BJ (cell line): ENCODE measurements at places on chromosomes 7 and 10.
A peak's percentile ranks its signal among the peaks of the same experiment; 100 is the strongest.

GRCh38 chr7:40072268-40072667 lies 62.2 kb downstream of the MPLKIP start:
- DNase-seq: no peak

DNA sequence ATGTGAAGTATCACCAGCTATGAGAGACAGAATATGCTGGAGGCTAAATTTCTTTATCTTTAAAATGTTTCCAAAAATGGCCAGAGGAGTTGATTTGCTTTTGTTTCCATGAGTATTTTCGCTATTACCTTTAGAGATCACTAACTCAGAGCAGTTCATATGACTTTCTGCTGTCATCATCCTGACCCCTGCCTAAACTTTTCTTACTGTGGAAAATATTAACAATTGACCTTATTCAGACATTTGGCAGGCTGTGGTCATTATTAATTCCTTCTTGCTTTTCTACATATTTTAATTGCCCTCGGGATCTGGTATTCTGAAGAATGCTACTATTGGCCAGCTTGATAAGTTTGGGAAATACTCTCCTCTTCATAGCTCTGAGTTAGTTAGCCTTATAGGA lies 156.5 kb downstream of the EXOC4 start:
- DNase-seq: no peak

DNA sequence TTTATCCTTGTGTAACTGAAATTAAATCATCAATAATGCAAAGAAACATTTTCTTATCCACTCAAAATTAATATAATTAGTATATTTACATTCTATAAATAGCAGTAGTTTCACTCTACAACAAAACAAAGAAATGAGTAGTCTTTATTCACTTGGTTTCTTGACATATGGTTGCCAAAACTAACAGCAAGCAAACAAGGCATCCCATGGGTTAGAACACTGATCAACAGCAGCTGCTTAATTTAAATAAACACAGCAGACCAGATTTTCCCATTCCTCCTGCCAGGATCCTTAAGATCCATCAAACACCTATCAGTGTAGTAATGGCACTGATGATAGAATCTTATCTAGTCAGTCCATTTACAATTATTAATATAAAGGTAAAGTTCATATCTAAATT lies 22.1 kb downstream of the NCAPG2 start:
- DNase-seq: no peak

GRCh38 chr10:101451261-101451660 lies 97.3 kb downstream of the BTRC start:
- DNase-seq: no peak

- DNase-seq: no peak
These were observed 124.4 kb downstream of the PON1 start for GRCh38 chr7:95199779-95200558.

DNA sequence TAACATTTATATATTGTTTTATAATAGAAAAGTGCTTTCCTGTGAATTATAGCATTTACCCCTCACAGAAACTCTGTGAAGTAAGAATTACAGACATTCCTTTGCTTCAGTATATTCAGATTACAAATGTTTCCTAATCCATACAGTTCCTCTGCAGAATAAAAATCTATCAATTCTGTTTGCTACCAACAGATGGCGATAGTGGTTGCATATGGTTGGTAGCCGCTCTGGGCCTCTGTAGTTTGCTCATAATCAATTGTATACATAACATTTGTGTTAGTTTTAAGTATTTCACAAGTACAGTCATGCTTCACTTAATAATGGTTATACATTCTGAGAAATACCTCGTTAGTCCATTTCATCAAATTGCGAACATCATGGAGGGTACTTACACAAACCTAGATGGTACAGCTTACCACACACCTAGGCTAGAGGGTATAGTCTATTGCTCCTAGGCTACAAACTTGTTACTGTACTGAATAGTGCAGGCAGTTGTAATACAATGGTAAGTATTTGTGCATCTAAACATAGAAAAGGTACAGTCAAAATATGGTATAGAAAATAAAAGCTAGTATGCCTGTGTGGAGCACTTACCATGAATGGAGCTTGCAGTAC lies 94.4 kb upstream of the STEAP4 start:
- no peak for DNase-seq

- DNase-seq: no peak
These were observed 343.7 kb downstream of the RPS24 start for GRCh38 chr10:78377356-78377755.

DNA sequence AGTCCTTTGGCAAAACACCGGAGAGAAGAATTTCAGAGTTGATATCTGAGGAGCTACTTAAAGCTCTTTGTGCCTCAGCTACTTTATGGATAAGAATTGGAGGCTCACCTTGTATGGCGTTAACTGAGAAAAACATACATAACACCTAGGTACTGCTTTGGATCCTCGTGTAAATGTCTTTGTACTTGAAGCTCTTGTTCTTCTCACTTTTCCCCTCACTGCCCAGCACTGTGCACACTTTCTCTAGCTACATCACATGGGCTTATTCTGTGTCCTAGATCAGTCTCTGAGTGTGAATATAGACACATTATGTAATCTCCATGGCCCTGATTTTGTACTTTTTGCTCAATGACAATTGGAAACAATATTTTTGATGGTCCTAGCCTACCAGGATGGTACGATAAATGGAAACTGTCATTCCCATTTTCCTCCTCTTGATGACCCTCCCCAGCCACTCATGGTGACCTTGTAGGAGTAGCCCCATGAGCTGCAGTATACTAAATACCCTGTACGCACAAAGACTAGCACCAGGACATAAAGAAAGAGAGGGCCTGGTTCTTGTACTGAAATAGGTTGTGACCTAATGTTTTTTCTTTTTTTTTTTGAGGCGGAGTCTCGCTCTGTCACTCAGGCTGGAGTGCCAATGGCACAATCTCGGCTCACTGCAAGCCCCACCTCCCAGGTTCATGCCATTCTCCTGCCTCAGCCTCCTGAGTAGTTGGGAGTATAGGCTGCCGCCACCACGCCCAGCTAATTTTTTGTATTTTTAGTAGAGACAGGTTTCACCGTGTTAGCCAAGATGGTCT lies 22.1 kb downstream of the STAMBPL1 start:
- no peak for DNase-seq

DNA sequence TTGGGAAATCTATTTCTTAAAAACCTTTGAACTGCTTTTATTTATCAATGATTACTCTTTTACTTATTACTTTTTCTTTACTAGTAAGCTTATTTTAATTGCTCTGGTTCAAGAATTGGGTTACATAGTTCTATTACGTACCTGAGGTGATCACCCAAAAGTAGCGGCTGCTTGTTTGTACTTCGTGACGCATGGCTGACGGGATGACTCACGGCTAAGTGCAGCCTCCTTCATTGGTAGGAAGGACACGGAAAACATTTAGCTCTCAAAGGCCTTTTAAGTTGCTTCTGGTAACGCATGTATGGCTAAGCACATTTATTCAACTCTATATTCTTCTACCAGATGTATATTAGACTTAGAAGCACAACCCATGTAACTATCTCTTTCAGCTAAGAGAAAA lies 285.8 kb upstream of the SP4 start:
- DNase-seq: no peak

DNA sequence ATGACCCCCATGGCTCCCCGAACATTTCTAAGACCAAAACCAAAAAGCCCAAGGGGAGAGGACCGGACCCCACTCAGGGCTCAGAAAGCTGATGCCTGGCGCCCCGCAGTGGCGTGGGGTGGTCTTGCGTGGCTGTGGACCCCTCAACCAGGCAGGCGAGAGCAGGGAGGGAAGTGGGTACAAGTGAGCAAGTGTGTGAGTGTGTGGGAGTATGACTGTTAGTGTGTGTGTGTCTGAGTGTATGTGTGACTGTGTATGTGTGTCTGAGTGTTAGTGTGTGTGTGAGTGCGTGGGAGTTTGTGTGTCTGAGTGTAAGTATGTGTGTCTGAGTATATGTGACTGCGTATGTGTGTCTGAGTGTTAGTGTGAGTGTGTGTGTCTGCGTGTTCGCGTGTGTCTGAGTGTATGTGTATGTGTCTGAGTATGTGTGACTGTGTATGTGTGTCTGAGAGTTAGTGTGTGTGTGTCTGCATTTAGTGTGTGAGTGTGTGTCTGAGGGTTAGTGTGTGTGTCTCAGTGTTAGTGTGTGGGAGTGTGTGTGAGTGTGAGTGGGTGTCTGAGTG lies 34.0 kb upstream of the INSIG1 start:
- no peak for DNase-seq

DNA sequence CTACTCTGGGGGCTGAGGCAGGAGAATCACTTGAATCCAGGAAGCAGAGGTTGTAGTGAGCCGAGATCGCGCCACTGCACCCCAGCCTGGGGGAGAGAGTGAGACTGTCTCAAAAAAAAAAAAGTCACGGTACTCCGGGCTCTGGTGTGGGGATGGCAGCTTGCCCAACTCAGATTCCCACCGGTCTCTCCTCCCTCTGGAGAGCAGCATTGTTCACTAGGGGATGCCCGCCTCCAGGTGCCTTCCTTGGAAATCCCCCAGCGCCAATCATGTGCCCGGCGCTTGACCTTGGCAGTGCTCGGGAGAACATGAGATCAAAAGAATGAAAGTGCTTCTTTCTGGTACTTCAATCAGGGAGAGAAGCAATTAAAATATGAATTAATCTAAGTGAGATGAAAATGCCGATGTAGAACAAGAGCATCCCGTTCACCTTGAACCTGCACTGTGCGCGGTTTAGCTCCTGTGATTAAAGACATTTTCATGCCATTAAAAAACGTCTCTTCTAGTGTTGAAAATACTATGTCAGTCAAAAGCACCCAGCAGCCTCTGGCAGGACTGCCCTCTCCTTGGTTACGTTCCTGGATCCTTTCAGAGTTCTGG lies 1127.3 kb upstream of the AUTS2 start:
- DNase-seq: no peak

DNA sequence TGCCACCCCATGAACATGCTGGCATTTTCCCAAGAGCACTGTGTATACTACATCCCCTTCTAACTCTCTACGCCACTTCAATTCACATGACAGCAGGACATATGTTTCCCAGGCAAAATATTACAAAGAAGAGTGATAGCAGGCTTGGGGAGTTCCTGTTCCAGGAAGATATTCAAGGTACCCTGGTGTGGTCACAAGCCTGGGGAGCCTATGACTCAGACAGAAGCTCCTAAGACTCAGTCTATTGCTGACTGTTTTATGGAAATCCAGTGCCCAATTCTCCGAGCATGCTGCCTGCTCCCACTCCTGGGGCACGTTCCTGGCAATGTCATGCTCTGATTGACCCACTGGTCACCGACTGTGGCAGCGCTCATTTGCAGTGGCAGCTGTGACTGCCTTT lies 23.5 kb upstream of the ABLIM1 start:
- no peak for DNase-seq

- no peak for DNase-seq
These were observed 40.3 kb upstream of the MXI1 start for GRCh38 chr10:110167149-110167548.

DNA sequence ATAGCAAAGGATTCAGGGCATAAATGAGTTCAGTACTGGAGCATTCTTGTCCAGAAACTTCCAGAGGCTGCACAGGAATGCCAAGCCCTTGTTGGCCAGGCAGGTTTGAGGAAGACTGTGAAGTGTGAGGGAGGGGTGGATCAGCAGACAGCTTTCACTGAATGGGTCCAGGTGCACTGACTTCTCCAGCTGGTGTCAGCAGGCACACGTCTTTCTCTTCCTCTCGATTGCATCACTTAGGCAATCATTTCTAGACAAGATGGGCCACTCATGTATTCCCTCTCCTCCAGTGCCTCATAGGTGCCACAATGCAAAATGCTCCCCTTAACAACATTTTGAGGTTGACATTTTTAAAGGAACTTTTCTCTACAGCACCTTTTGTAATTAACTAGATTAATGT lies 15.6 kb upstream of the PLEKHS1 start:
- no peak for DNase-seq

DNA sequence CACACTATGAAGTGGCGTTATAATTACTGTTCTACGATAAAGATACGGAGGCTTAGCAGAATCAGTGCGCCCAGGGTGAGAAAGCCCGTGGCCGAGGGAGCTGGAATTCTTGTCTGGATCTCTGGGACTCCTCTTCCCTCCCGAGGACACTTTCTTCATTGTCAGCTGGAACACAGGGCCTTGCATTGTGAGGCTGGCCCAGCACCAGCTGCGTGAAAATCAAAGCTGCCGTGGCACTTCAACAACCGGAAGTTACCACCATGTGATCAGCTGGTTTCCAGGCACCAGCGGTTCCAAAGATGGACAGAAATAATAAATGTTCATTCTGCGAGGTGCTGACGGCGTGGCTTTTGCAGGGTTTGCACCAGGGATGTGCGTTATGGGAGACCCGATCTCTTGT lies 234.0 kb upstream of the PITRM1 start:
- no peak for DNase-seq

- peak; percentile 78 for DNase-seq
These were observed 52.6 kb upstream of the SMNDC1 start for GRCh38 chr10:110357252-110357780.

- DNase-seq: no peak
These were observed 157.7 kb upstream of the LAMB4 start for GRCh38 chr7:108287857-108288256.

GRCh38 chr10:86733260-86733671 lies 23.2 kb upstream of the BMPR1A start:
- DNase-seq: no peak

DNA sequence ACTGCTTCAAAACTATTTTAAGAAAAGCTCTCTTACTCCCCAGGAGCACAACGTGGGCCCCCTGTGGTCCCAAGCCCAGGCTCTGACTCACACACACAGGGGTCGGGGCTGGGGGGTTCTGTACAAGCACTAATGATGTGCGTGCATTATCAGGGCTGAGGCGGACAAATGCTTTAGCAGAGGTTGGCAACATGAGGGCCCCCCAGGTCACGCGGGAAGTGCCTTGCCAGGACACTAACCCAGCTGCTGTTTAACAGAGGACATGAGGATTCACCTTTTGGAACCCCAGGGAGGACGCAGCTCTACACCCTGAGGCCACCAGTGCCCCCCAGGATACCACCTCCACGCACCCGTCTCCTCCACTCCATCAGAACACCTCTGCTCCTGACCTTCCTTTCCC lies 342.8 kb downstream of the DNAJB6 start:
- DNase-seq: no peak

DNA sequence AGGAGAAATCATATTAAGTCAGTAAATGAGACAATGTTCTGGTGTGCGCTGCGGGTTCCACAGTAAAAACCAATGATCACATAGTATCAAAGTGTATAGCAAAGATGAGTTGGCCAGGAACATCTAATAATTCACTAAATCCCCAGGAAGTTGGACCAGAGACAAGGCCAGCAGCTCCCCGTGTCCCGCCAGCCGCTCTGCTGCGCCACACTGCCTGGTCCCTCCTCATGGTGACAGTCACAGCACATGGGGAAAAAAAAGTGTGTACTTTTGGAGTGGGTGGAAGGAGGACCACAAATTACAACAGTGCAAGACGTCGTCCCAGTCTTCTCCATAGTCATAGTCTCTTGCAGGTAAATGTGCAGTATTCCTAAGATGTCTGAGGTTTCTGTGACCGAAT lies 239.0 kb upstream of the RNF32 start:
- no peak for DNase-seq

DNA sequence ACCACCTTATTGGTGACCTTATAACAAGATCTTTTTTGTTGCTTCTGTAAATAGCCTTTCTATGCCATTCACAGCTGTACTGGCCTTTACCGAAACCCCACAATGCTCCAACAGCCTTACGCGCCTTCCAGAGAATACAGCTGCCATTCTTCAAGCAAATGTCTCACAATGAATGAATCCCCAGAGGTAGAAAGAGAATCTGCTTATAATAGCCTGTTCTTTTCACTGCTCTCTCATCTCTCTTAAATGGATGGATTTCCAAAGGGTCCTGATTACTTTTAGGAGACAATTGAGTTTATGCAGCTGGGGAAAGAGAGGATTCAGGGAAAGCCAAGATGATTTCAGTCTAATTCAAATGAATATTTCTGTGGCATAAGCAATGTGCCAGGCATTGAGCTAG lies 183.1 kb upstream of the PDE1C start:
- DNase-seq: no peak
